Putamen (tissue), 1 donor: ENCODE measurements at places on chromosomes 3 and 15.

- DNase-seq, result no peak
Observed at GRCh38 chr15:69685512-69686452, 233.2 kb downstream of the RPLP1 start.

GRCh38 chr3:138785951-138786350, 48.8 kb downstream of the PIK3CB start:
- no peak for DNase-seq

GRCh38 chr3:133588784-133589465, 15.4 kb downstream of the CDV3 start:
- DNase-seq, result no peak

GRCh38 chr3:16404349-16404895, 109.1 kb downstream of the RFTN1 start:
- DNase-seq, result no peak

DNA sequence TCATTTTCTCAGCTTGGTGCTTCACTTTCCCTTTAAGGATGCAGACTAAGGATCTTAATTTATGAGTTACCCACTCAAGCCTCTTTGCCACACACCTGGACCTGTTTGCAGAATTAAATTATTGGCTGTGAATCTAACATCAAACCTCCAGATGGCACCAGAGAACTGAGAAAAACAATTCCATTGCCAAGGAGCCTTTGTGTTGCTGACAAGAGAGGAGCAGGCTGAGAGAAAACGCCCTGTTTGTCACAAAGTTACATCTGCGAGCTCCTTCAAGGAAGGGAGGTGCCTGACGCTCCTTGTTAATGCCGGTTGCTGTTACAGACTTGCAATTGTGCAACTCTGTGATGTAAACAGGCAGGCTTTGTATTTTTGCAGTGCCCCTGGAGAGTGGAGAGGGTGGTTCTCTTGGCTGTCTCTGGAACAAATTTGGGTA, 36.3 kb upstream of the TMC3 start:
- peak; percentile 57 for DNase-seq

- DNase-seq, result no peak
Observed at GRCh38 chr3:60033901-60034453, 984.2 kb upstream of the CFAP20DC start.

DNA sequence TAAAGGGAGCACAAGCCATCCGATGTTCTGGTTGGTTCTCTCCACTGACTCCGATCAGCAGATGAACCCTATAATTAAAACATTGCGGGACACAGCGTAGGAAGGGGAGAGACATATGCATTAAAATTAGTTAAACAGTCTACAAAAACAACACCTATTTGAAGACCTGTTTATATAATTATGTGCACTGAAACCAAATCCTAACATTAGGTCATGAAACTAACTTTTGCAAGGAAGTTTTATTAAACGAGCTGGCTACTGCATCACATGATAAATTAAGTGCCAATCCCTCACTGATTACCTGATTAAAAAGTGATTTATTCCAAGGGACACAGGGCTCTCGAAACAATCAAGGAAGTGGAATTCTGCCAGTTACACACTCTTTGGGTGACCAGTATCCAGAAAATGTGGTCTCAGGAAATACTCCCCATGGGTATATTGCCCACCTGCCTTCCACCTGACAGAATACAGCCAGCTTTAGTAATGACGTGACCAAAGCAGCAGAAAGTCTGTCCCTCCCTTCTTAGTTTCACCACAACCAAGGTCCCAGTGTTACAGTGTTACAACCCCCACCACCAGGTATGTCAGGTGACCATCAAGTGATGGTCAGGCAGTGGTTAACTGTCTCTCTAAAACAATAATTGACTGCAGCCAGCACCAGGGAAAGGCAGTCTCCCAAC, 69.5 kb downstream of the HERC1 start:
- no peak for DNase-seq

- DNase-seq, result no peak
Observed at GRCh38 chr3:182969277-182969676, 11.1 kb downstream of the DCUN1D1 start.

DNA sequence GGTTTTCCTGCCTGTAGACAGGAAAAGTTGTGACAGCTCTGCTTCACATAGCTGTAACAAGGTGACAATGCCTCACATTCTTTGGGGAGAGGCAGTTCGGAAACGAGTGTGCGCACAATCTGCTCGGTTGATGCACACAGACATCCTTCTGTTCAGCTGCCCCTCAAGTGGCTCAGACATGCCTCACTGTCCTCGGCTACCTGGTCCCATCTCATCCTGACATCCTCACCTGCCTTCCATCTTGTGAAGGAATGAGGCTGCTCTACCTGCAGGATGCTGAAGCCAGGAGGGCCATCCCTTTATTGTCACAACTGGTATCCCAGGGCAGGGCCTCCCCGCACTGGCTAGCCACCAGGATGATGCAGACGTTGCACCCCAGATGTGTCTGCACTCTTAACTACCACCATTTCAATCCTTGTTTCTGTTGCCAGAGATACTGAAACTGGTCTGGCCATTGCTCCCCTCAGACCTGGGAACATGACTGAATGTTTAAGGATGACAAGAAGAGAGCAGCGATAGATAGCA, 19.4 kb downstream of the SRPRB start:
- DNase-seq, result no peak

- no peak for DNase-seq
Observed at GRCh38 chr3:114119776-114120175, 59.1 kb downstream of the DRD3 start.

GRCh38 chr3:53804697-53805462, 41.3 kb downstream of the CHDH start:
- DNase-seq, result no peak

DNA sequence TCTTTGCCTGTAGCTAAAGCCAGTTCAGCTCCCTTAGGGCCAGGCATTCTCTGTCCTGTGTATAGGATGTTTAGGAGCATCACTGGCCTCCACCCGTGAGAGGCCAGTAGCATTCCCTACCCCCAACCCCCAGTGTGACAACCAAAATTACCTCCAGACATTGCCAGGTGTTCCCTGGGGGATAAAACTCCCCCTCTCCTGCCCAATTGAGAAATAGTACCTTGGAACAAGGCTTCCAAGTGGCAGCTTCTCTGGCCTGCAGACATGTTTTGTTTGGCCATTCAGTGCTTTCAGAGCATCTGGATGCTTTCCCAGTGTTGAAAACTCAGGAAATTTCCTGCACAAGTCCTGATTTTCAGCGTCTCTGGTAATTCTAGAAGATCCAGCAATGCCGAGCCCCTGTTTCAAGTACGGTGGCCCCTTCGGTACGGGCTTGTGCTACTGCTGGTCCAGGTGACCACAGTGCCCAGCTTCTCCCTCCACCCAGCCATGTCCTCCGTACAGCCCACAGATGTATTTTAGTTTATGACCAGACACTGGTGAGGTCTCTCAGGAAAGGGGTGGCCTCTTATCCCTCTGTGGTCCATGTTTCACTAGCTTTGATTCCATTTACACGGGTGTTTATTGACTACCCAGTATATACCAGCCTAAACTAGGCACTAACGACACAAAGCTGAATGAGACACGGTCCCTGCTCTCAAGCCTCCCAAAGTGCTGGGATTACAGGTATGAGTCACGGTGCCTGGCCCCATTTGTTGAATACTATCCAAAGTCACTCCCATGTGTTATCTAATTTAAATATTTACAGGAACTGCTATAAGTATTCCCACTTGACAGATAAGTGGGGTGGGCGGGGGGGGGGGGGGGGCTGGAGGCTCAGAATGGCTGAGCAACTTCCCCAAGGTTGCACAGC, 125.4 kb upstream of the RAD18 start:
- no peak for DNase-seq

GRCh38 chr3:195916291-195916690, 7.9 kb upstream of the TNK2 start:
- no peak for DNase-seq

DNA sequence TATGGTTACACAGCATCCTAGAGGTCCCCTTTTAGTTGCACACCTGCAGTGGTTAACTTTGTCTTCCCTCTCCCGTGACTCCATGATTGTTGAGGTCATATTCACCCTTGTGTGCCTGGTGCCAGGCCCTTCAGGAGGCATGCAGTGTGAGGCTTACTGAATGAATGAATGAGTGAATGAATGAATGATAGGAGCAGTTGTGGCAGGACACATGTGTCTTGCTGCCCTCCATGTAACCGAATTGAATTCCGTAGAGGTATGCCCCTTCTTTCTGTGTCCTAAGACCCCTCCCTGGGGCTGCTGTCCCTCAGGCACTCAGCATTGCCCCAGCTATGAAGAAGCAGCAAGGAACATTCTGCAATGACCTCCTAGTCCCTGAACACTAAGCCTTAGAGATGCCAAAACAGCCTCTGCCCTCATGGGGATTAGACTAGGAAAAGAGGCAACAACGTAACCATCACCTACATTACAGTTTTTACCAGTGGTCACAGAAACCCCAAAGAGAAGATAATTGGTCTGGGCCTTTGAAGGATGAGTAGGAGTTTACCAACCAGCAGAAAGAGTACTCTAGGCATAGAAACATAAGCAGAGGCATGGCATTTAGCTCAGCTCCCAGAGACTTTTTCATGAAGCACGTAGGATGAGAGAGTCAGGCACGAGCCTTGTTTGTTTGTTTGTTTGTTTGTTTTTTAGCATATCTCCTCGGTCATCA, 22.5 kb upstream of the CPNE9 start:
- no peak for DNase-seq

GRCh38 chr15:69666921-69667811, 214.5 kb downstream of the RPLP1 start:
- DNase-seq, result no peak

- no peak for DNase-seq
Observed at GRCh38 chr3:60030982-60031381, 981.2 kb upstream of the CFAP20DC start.

DNA sequence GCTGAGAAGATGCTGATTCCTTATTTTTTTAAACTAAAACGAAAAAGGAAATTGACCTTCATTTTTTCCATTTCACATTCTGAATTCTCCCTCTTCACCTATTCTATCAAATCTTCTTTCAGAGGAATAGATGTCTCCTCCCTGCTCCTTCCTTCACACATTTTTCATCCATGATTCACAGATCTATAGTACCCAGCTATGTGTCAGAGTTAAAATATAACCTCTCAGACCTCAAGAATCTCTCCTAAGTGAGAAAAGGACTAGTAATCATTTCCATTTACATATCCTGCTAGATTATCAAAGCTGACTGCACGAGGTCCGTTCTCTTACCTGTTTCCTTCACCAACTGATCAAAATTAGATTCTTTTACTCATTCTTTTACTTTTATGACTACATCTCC, 1297.6 kb upstream of the ALCAM start:
- no peak for DNase-seq
